ENCODE measurements at places on chromosomes 6 and 20.
A peak's percentile ranks its signal among the peaks of the same experiment; 100 is the strongest.

GRCh38 chr6:148747471-148748165 lies 788 bp downstream of the UST start:
- DNase-seq, result peak; percentile 41

DNA sequence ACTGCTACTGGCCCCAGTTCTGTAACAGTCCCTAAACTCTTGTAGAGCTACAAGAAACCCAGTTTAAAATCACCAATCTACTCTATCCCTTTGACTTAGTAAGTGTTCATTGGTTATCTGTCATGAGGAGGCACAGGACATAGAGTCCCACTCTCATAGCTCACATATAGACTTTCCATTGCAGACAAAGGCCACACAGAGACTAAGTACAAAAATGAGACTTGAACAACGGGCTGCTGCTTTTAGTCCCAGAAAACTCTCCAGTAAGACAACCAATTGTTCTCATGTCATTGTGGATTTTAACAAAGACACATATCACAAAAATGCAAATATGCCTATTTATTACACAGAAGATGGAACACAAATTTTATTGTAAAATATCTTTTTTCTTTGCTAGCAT lies 197.4 kb downstream of the PTPRK start:
- DNase-seq, result no peak

- peak; percentile 61 for DNase-seq
Observed at GRCh38 chr20:47360297-47361056, 4.0 kb upstream of the ZMYND8 start.

DNA sequence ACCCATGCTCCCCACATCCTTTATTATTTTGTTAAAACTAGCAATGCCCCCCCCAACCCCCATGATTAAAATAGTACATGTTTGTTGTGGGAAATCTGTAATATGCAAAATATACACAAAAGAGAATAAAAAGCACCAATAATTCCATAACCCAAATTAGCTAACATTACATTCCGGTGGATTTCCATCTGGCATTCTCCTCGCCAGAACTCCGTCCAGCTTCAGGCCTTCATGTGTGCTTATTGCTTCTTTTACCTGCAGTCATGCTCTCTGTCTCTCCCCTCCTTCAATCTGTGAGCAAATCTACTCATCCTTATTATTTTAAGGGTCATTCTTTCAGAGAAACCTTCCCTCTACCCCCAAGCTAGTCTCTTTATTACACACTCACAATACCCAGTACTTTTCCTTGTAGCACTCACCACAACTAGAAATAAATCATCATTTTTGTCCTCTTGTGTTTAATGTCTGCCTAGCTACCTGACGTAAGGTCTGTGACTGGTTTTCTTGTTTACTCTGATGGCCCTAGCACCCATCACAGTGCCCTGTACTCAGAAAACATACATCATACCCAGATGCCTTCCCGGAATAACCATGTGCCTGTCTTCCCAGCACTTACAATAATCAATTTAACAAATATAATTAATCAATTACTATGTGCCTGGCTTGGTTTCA lies 25.6 kb upstream of the IER3 start:
- DNase-seq, result no peak

DNA sequence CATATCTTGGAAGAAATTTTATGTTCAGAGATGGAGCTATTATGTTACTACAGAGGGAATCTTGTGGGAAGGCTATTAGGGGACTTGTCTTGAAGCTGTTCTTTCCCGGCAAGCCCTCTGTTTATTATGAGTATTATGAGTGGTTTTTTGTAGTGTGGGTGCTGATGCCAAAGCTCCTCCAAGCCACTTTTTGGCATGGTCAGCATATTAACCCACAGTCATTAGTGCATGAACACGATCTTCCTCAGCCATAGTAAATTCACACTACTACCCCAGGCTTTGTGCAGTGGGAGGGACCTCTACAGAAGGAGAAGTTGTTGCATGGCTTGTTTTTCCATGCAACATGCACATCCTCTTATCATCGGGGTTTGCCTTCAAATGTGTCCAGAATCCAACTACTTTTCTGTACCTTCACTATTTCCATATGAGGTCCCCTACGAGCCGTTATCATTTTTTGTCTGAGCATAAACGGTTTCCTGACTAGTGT lies 6.5 kb upstream of the BMP6 start:
- DNase-seq, result no peak

DNA sequence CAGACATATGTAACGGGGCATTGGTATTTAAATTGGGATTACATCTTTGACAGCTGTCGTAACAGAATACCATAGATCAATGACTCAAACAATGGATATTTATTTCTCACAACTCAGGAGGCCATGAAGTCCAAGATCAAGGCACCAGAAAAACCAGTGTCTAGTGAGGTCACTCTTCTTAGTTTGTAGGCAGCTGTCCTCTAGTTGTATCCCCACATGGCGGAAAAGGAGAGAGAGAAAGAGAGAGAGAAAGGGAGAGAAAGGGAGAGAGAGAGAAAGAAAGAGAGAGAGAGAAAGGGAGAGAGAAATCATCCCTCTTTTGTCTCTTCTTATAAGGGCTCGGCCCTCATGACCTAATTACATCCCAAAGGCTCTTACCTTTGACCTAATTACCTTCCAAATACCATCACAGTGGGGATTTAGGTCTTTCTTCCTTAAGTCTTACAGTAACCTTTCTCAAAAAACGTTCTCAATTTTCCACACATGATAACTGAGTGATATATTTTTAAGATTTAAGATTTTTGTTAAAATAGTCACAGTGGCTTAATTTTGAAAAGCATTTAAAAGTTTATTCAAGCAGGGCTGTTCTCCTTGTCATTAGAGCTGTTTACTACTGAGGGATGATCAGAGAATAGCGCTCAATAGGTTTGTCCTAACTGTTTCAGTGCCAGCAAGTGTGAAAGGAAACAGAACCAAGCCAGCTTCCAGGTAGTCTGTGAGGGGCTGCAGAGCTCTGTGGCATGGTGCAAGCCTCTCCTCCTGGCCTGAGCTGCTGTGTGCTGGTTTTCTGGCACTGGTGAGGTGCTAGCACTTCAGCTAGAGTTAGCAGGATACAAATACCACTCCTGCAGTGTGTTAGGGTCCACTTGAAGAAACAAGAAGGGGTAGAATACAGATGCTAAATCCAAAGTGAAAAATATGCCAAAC lies 79.0 kb downstream of the IMPG1 start:
- no peak for DNase-seq

- DNase-seq, result peak; percentile 29
Observed at GRCh38 chr6:63636518-63637021, 968 bp downstream of the PHF3 start.

GRCh38 chr20:46897328-46897880 lies 2.8 kb downstream of the EYA2 start:
- no peak for DNase-seq

GRCh38 chr20:46188866-46189541 lies 70.9 kb downstream of the CD40 start:
- no peak for DNase-seq

- DNase-seq, result peak; percentile 46
Observed at GRCh38 chr6:129686941-129687627, 22.9 kb downstream of the ARHGAP18 start.

DNA sequence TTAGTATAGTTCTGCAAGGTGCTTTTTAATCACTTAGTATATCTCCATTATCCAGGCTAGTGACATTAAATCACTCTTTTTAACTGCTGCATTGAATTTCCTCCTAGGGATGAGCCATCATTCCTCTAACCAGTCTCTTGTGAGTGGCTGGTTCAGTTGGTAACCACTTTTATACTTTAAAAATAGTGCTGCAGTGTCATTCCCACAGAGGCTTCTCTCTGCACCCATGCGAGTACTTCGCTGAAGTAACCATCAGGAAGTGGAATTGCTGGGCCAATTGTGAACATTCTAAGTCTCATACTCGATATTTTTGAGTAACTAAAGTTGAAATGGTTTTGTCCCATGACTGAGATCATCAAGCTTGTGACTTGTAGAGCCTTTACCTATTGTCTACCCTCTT lies 2.1 kb downstream of the BTN3A2 start:
- DNase-seq, result no peak

DNA sequence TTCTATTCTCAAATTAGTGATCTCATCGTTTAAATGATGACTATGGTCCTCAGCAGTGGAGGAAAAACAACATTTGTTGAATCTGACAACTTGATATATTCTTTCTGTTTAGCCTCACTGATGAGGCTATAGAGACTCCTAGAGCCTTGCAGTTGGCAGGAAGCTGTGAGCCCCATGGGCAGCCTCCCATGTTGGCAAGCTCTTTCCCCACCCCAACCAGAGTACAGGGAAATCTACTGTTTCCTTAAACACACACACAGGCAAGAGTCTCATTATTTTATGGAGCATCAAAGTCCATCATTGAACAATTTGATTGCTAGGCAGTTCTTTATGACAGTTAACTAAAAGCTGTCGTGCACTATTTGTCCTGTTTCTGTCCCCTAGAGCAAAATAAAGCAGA lies 498.2 kb upstream of the CITED2 start:
- no peak for DNase-seq

GRCh38 chr6:122372647-122373046 lies 26.8 kb upstream of the HSF2 start:
- DNase-seq, result no peak

DNA sequence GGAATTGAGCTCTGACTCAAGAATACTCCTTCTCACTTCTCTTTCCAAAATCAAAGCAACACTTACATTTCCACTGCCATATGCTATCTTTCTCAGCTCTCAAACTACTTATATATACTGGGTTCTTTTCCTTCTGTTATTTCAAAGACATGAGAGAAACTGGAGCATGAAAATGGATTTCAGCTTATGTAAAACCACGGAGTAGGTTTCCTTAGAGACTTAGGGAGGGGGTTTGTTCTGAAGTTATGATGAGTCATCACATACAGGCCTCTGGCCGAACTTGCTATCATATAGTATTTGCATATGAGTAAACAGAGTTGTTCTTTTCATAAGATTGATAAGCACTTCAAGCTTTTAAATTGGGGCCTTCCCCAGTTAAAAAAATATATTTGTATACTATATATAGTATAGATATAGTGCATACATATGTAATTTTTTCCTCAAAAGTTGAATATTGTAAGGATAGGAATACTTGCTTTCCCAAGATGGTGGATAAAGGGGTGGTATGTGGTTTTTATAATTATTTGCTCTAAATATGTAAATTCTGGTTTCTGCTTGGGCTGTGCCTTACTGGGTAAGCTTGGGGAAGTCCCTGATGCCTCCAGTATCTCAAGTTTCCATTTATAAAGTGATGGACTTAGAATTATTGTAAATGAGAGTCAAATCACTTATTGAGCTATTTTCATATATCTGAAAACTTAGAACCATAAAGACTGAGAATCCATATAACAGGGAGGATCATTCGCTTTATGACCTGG lies 273.9 kb downstream of the RFPL4B start:
- DNase-seq, result no peak

DNA sequence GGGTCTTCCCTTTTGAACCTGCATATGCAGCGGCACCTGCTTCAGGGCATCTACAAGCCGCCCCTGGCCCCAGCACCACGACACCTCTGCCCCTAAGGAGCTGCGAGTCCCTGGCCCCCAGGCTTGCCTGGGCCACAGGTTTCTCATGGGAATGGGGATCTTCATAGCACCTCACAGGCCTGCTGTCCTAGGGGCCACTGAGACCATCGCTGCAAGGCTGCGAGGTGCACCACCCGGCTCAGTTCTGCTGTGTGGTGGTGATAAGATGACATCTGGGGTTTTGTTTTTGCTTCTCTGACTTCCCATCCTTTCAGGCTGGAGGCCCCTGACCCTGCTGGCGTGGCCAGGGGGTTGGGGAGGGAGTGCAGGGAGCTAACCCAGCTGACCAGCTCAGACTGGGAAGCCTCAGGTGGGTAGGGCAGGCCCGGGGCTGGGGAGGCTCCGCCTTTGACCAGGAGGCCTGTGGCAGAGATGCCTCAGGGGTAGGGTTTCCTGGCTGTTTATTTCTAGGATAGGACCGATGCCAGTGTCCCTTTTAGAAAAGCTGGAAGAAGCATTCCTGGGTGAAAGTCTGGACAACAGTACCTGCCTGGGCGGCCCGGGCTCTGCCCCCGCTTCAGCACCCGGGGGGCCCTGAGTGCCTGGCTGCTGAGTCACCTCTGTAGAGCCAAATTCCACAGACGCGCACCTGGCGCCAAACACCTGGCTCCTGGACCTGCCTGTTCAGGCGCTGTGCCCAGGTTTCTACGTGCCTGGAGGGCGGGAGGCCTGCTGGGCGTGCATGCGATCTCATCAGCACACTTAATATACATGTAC lies 264.7 kb downstream of the DLL1 start:
- DNase-seq, result no peak

DNA sequence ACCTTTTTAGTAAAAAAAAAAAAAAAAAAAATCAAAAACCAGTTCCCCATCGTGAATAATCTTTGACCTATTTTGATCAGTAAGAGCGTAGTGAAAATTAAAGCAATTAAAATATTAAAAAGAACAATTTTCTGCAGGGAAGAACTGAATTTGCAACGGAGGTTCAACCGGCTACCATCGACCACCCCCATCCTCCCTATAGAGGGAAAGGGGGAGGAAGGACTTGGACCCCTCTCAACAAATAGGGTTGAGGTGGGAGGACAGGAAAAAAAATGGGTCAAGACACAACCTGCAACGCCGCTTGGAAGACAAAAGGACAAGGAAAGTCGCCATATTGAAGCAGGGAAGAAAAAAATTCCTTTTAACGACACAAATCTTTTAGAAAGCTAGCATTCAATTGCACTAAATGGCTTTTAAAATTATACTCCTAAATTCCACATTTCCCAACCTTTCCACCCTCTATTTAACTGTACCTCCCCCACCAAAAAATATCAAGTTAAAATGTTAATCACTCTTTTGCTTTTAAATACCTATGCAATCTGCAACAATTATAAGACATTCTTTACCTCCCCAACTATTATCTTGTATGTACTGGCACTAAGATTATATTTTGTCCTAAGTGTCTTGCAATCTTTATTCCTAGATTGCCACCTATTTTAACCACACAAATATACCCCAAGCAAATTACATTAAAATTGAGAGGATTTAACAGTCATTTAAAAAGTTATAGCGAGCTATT lies 1.7 kb downstream of the PPP1R10 start:
- no peak for DNase-seq

DNA sequence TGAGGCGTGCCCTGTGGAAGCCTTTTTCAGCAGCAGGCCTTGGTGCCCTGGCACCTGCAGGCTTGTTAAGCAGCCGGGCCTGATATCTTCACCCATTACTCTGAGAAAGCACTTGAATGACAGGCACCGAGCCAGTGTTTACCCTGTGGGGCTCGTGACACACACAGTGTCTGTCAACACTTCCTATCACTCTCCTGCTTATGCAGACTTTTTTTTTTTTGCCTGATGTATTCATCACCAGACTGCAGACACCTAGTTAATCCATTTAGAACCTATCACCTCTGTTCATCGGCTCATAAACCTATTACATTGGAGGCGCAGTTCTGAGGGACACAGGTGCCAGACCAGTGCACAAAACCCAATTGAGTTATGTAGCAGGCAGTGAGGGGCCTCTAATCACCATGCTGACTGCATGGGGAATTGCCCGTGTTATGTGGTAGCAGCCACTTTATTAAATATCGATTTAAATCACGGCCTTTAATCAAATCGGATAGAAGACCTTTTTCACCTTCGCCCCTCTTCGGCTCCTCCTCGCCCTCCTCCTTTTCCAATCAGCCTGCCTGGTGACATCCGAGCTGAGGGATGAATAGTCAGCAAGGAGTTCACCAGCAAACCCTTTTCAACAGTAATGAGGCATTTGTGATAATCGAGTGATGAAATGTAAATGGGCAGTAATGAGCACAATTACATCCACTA lies 962.9 kb upstream of the SLC35B3 start:
- DNase-seq, result no peak

- no peak for DNase-seq
Observed at GRCh38 chr6:68122032-68122431, 513.0 kb upstream of the ADGRB3 start.

GRCh38 chr6:113786168-113786567 lies 71.0 kb upstream of the MARCKS start:
- no peak for DNase-seq
